Left ventricle myocardium inferior (tissue), 1 donor: ENCODE measurements at places on chromosomes 6 and 20. TPM values are rescaled to one million over a fixed set of nuclear protein-coding genes. Genes with fewer than 3 reads are reported as not detected.
A peak's percentile ranks its signal among the peaks of the same experiment; 100 is the strongest.

DNA sequence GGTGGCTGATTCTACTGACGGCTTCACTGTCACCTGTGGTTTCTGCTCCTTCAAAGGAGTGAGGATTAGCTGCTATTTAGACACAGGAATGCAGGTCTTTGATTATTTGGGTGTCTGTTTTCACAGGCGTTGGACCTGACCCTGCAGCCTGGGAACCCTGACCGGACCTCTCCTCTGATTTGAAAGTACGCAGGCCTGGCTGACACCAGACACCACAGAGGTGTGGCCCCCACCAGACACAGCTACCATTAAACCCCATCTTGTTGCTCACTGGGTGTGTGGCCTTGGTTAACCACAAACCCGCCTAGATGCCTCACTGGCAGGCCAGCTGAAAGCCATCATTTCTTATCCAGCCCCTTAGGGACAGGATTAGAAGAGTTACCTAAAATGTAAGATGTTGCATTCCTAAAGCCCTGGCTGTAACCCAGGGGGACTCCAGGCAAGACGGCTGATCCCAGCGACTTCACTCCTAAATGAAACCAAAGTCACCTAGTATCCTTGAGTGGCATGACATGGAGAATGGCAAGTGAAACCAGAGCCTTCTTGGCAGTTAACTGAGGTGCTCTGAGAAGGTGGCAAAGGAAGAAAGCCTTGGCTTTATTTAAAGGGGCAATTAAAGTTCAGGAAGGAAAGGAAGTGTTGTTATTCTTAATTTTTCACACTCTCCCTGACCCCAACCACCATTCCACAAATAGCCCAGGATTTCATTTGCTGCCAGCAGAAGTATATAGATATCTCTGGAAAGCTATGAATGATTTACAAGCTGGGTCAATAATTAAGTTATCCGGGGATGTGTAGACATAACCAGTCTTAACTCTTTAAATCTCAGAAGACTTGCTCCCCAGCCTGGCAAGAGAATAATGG is 169.9 kb downstream of the QRSL1 start:
- no peak for DNase-seq
- no peak overlapping the region for H3K4me3 ChIP-seq
- peaks cover 32% of the 10 kb centered on the region for H3K27me3 ChIP-seq
- H3K4me1 ChIP-seq, result no peaks in the 10 kb centered on the region
- H3K27ac ChIP-seq, result no peak overlapping the region

- no peak for DNase-seq
- no peaks in the 10 kb centered on the region for H3K36me3 ChIP-seq
- peaks cover 18% of the 10 kb centered on the region for H3K4me1 ChIP-seq
- peaks cover 87% of the 10 kb centered on the region for H3K27me3 ChIP-seq
- no peak overlapping the region for H3K4me3 ChIP-seq
These were observed 18.3 kb downstream of the RAET1L start for GRCh38 chr6:150006961-150007464.

- no peaks in the 10 kb centered on the region for H3K36me3 ChIP-seq
- H3K27me3 ChIP-seq, result peaks cover 94% of the 10 kb centered on the region
- H3K4me1 ChIP-seq, result no peaks in the 10 kb centered on the region
- no peak for DNase-seq
- H3K27ac ChIP-seq, result no peak overlapping the region
These were observed 302.6 kb downstream of the TAF4 start for GRCh38 chr20:61762886-61763739.

DNA sequence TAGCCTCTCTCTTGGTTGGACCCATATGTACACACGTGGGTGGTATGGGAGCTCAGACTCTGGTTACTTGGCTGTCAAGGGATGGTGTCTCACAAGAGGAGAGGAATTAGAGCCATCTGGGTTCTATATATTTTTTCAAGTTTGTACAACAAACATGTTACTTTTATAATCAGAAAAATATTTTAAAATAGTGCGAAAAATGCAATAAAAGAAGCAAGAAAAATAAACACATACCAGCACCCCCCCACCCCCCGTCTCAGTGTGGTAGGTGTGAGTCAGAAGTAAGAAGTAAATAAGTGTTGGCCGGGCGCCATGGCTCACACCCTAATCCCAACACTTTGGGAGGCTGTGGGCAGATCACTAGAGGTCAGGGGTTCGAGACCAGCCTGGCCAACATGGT is 2.1 kb upstream of the TIAM2 start:
- no peaks in the 10 kb centered on the region for H3K36me3 ChIP-seq
- H3K27me3 ChIP-seq, result peaks cover 34% of the 10 kb centered on the region
- DNase-seq, result no peak
- H3K4me3 ChIP-seq, result no peak overlapping the region
- H3K27ac ChIP-seq, result no peak overlapping the region
- peaks cover 12% of the 10 kb centered on the region for H3K4me1 ChIP-seq

GRCh38 chr6:41386594-41386993 is 51.2 kb downstream of the NCR2 start:
- H3K27me3 ChIP-seq, result peaks cover 66% of the 10 kb centered on the region
- no peak for DNase-seq
- no peaks in the 10 kb centered on the region for H3K36me3 ChIP-seq
- H3K4me1 ChIP-seq, result no peaks in the 10 kb centered on the region
- no peak overlapping the region for H3K27ac ChIP-seq
- H3K4me3 ChIP-seq, result no peak overlapping the region

GRCh38 chr6:52186480-52186879 is 305 bp downstream of the IL17A start:
- DNase-seq, result no peak
- H3K4me3 ChIP-seq, result no peak overlapping the region
- no peak overlapping the region for H3K27ac ChIP-seq
- no peaks in the 10 kb centered on the region for H3K4me1 ChIP-seq
- H3K36me3 ChIP-seq, result no peaks in the 10 kb centered on the region
- no peaks in the 10 kb centered on the region for H3K27me3 ChIP-seq

- no peak overlapping the region for H3K27ac ChIP-seq
- DNase-seq, result no peak
- no peak overlapping the region for H3K4me3 ChIP-seq
- peaks cover 75% of the 10 kb centered on the region for H3K36me3 ChIP-seq
- no peaks in the 10 kb centered on the region for H3K27me3 ChIP-seq
- peaks cover 51% of the 10 kb centered on the region for H3K4me1 ChIP-seq
These were observed 10.1 kb downstream of the TNFAIP3 start for GRCh38 chr6:137877113-137877512.

DNA sequence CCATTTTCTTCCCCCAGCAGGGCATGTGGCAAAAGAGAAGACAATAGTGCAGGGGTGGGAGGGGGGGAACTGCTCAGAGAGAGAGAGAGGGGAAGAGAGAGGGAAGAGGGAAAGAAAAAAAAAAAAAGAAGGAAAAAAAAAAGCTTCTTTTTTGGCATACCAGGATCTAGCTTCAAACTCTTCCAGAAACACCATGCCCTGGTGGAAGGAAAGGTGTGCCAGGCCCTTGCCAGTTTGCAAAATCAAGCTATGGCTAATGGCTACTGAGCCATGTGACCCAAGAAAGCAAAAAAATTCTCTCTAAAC is 326 bp downstream of the ZMYND8 start:
- H3K4me1 ChIP-seq, result peaks cover 100% of the 10 kb centered on the region
- peak overlapping the region; percentile 55 for H3K4me3 ChIP-seq
- DNase-seq, result no peak

GRCh38 chr6:3228046-3228671 is 706 bp upstream of the TUBB2B start:
- peaks cover 74% of the 10 kb centered on the region for H3K27me3 ChIP-seq
- DNase-seq, result no peak
- no peaks in the 10 kb centered on the region for H3K36me3 ChIP-seq
- H3K4me3 ChIP-seq, result peak overlapping the region; percentile 80

DNA sequence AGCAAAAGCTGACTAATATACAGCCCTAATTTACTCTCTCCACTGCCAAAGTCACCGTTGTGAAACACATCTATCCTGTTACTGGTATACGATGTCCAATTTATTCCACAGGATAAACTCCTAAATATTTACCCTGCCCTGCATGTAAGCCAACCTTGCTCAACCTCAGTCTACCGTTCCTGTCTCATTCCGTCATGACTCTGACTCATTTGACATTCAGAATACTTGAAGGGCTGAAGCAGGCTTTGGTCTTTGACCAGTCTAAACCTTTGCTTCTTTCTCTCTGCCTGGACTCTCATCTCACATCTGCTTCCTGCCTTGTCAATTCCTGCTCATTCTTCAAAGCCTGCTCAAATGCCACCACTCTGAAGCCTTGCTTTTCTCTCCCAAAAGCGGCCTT is 157.5 kb downstream of the SCP2D1 start:
- H3K27me3 ChIP-seq, result peaks cover 2% of the 10 kb centered on the region
- H3K4me1 ChIP-seq, result peaks cover 4% of the 10 kb centered on the region
- H3K36me3 ChIP-seq, result no peaks in the 10 kb centered on the region
- DNase-seq, result no peak
- no peak overlapping the region for H3K4me3 ChIP-seq
- H3K27ac ChIP-seq, result no peak overlapping the region

- no peaks in the 10 kb centered on the region for H3K27me3 ChIP-seq
- H3K4me3 ChIP-seq, result no peak overlapping the region
- H3K36me3 ChIP-seq, result peaks cover 24% of the 10 kb centered on the region
- H3K4me1 ChIP-seq, result peaks cover 60% of the 10 kb centered on the region
These were observed 42.6 kb downstream of the PLCG1 start for GRCh38 chr20:41179961-41180360.

- H3K4me1 ChIP-seq, result peaks cover 6% of the 10 kb centered on the region
- no peak overlapping the region for H3K27ac ChIP-seq
- no peak for DNase-seq
- H3K36me3 ChIP-seq, result no peaks in the 10 kb centered on the region
- no peaks in the 10 kb centered on the region for H3K27me3 ChIP-seq
These were observed 156.7 kb downstream of the SYCP2 start for GRCh38 chr20:59776626-59777330.

DNA sequence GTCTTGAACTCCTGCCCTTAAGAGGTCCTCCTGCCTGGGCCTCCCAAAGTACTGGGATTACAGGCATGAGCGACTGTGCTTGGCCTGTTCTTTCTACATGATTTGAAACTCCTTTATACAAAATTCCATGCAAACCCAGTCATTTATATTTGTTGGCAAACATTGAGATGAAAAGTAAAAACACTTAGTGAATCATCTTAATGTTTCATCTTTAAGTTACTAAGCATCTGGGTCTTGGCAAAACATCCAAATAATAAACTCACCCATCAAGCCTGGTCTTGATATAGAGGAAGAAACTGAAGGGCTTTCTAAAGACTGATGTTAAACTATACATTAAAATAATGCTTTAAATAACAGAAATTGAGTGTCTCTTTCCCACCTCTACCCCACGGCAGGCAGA is 95.1 kb downstream of the FUT9 start:
- no peak overlapping the region for H3K4me3 ChIP-seq
- H3K4me1 ChIP-seq, result no peaks in the 10 kb centered on the region
- no peaks in the 10 kb centered on the region for H3K36me3 ChIP-seq
- no peak overlapping the region for H3K27ac ChIP-seq

- H3K36me3 ChIP-seq, result no peaks in the 10 kb centered on the region
- no peak overlapping the region for H3K27ac ChIP-seq
- DNase-seq, result no peak
- peaks cover 67% of the 10 kb centered on the region for H3K27me3 ChIP-seq
These were observed 4.3 kb downstream of the GFRA4 start for GRCh38 chr20:3658716-3659491.

DNA sequence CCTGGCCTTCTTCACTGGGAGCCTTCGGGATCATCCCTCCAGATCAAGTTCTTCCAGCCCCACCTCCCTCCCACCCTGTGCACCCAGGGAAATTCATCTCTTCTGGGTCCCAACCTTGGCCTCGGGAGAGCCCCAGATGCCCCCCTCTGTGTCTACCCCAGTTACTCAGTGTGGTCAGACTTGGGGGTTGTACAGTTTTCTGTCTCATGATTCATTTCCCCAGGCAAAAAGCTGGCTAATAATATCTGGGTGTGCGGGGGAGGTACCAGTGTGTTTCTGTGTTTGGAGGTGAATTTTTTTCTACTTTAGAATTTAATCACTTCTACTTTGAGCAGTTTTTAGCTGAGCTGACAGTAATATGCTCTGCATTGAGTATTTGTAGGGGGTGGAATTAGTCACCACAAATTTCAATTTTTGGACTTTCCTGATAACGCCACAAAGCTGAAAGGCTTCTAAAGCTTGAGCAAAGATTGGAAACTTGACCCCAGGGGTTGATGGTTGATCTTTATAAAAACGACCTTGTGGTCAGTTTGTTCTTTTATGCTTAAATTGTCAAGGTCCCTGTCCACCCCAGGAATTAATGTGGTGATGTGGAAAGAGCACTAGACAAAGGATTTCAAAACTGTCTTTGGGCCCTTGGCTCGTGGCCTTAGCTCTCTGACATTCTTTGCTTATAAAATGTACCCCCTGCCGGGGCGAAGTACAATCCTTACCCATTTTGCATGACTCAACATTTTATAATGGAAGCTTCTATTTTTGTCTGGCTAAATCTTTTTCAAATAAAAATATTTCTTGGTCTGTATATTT is 284.7 kb upstream of the TAB2 start:
- DNase-seq, result no peak
- no peak overlapping the region for H3K27ac ChIP-seq
- no peak overlapping the region for H3K4me3 ChIP-seq
- peaks cover 6% of the 10 kb centered on the region for H3K4me1 ChIP-seq
- H3K27me3 ChIP-seq, result no peaks in the 10 kb centered on the region

- H3K36me3 ChIP-seq, result no peaks in the 10 kb centered on the region
- DNase-seq, result no peak
- H3K27ac ChIP-seq, result no peak overlapping the region
- H3K4me1 ChIP-seq, result peaks cover 13% of the 10 kb centered on the region
- no peaks in the 10 kb centered on the region for H3K27me3 ChIP-seq
- no peak overlapping the region for H3K4me3 ChIP-seq
These were observed 7.3 kb upstream of the MAVS start for GRCh38 chr20:3839328-3839727.

DNA sequence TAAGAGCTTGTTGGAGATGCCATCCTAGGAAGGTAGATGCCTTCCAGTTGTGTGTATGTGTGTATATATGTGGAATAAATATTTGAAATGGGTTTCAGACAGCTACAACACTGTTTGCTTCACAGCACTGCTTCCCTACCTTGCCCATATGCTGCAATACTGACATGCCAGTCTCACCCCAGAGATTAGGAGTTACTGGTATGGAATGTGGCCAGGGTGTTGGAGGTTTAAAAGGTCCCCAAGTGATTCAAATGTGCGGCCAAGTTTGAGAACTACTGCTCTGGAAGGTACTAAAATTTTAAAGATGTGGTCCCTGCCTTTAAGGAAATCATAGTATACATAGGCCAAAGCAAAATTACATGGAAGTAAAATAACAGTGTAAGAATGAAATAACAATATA is 39.5 kb downstream of the BCKDHB start:
- peak overlapping the region; percentile 22 for H3K27ac ChIP-seq
- peaks cover 42% of the 10 kb centered on the region for H3K4me1 ChIP-seq
- no peak for DNase-seq
- no peak overlapping the region for H3K4me3 ChIP-seq
- no peaks in the 10 kb centered on the region for H3K36me3 ChIP-seq

The RSPO4 gene
- not detected for total RNA-seq

The ELOVL4 gene
- total RNA-seq, result 0.19 TPM

The OXT gene
- not detected for total RNA-seq

The GNAS gene
- 1,444 TPM for total RNA-seq

The LHFPL5 gene
- not detected for total RNA-seq

The MOCS1 gene
- total RNA-seq, result 28.6 TPM

The CUL9 gene
- 14.7 TPM for total RNA-seq

The TCP11 gene
- total RNA-seq, result not detected

The XKR7 gene
- not detected for total RNA-seq

The FHL5 gene
- 5.3 TPM for total RNA-seq
